ENCODE measurements at places on chromosomes 7 and 10. TPM values are rescaled to one million over a fixed set of nuclear protein-coding genes. Genes with fewer than 3 reads are reported as not detected.

WNT8B gene
- not detected for total RNA-seq

DNA sequence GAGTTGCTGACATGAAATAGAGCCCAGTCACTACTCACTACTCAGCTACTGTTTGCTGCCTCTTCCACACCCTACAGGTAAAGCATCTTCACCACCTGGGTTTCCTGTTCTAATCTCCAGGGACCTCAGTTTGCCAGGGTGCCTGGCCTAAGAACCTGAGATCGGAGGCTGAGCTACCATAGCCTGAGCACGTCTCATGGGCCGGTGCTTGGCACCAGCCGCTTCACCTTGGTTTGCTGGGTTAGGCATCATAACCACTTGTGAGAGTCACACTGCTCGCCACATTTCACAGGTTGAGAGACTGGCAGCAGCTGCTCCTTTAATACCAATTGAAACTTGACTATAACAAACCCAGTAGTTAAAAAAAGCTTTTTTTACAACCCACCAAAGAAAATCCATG is 75.1 kb downstream of the EMX2 start:
- DNase-seq: no peak

DNA sequence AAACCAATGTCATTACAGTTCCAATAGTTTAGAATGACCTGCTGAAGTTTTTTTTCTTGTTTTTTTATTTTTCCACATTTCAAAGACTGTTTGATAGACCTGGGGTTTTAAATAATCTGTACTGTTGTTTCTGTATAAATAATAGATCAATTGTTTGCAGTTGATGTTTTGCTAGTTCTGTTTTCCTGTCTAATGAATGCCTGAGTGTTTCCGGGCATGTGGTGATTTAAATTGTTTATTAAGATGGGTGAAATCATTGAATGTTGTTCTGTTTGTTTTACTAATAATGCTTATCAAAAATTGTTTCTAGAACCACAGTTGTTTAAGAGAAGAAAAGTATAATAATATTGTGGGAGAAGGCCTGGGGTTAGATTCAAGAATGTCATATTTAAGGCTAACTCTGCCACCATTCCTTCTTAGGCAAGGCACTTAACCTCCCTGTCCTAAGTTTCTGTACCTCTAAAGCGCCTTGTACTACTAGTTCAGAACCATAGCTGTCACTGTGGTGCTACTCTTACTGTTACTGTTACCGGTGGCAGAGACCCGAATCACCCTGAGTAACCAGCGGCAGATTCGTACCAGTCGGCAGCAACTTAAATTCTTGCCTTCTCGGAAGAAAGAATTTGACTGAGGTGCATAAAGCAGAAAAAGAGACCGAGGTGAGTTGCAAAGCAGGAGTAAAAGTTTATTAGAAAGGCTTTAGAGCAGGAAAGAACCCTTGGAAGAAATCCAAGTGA is 1014.1 kb downstream of the REEP3 start:
- no peak for DNase-seq

DNA sequence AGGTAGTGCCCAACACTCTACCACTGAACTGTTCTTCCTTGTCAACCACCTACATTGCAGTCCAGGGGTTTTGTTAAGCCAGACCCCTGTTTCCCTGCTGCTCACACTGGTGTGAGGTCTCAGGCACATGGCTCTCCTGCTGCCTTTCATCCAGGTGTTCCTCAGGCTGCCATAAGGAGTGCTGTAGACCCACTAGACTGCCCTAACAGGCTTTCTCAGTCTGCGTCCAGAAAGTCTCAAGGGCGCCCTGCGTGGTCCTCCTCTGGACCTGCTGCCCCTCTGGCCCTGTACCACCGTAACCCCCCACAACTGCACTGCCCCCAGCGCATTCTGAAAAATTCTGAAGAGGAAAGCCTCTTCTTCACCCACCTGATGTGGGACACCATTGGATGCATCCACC is 225.7 kb upstream of the ANKRD30A start:
- DNase-seq: no peak

ING3 gene
- total RNA-seq: 21.0 TPM

- DNase-seq: peak; percentile 21
Observed at GRCh38 chr7:99825452-99825851, 2.4 kb upstream of the CYP3A43 start.

DNA sequence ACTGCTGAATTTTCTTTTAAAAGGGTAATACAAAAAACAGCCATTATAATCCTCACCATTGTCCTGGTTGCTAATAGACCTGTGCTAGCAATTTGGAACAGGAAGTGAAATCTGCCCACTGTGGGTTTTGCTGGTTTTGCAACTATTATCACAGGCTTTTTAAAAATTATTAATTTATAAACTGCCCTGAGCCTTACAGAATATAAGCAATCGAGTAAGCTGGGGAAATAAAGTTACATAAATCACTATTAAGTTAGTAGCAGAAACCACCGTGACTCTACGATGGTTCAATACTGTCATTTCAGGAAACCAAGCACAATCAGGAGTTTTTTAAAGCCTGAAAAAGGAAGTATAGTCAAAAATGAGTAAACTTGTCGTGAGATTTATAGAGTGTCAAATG is 62.3 kb downstream of the TMEM26 start:
- DNase-seq: no peak

- DNase-seq: no peak
Observed at GRCh38 chr7:149191851-149192250, 3.5 kb upstream of the ZNF282 start.

DNA sequence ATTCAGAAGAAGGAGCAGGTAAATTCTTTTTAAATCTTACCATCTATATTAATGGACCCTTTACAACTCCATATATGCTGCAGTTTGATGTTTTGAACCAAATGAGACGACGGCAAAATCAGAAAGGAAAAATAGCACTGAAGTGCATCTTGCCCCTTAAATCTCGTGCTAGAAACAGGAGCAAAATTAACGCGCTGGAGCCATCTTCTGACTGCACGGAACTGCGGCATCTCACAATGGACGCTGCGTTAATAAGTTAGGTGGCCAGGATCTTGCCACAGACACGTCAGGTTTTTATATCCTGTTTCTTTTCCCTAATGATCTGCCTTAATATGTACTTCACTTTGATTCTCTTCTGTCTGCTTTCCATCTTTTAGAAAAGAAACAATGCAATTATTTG is 354.5 kb downstream of the TFEC start:
- DNase-seq: peak; percentile 28

LSM8 gene
- 39.1 TPM for total RNA-seq
